Central memory CD4-positive, alpha-beta T cell (primary cell): ENCODE measurements at places on chromosomes 6 and 20.

DNA sequence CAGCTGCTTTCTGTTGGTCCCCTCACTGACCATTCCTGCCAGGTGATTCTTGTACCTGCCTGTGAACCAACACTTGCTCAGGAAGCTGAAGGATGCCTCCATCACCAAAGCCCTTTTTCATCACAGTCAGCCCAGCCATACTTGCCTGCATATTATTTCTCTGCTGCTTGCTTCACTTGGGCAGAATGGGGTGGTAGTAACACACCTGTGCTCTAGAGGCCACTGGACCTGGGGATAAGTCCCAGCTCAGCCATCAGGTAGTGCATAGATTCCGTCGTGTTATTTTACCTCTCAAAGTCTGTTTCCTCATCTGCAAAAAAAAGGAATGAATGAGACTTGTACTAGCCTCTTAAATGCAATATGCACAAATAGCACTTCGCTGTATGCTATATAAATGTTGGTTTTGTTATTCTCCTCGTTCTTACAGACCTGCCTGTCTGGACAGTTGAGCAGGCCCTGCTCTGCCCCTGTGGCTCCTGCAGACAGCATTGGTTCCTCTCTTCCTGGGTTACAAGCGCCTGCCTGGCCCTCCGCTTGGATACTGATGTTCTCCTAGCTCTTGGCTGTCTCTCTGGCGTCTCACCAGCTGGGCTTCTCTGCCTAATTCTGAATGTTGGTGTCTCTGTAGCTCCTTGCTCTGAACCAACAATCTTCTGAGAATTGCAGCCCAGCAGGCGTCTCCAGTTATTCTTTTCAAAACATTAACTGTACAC is 151.8 kb downstream of the UNC5CL start:
- no peak for DNase-seq

GRCh38 chr20:21219686-21220085 is 83.4 kb upstream of the XRN2 start:
- no peak for DNase-seq

- DNase-seq: no peak
These were observed 171.6 kb downstream of the TMEM200A start for GRCh38 chr6:130537447-130537846.

DNA sequence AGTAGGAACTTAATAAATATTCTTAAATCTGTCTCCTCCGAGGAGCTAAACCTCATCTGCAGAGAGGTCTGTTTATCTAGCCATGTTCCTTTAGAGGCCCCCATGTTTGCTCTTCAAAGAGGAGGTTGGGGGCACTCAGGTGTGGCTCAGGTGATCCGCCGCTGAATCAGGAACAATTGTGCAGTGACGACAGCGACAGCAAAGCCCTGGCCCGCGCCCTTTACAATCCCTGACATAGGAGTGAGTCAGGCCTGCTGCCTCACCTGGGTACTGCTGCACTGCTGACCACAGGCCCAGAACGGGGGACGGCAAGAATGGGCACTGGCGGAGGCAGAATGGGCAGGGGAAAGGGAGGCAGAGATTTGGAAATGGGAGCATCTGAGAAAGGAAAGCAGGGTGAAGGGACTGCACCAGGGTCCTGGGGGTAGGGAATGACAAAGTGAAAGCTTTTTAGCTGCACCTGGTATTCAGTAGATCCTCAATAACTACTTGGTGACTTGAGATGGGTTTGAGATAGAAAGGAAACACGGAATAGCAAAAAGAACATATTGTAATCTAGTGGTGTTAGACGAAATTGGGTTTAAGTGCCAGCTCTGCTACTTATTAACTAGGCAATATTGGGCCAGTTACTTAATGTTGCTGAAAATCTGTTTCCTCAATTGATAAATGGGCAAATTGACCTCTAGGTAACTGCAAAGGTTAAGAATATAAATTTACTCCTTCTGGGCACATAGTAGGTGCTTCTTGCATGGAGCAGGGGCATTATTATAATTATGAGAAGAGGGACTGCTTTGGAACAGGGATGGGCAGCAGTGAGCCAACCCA is 5.4 kb upstream of the IER3 start:
- DNase-seq: no peak

- DNase-seq: no peak
These were observed 127.5 kb downstream of the PKHD1 start for GRCh38 chr6:51959744-51960383.

DNA sequence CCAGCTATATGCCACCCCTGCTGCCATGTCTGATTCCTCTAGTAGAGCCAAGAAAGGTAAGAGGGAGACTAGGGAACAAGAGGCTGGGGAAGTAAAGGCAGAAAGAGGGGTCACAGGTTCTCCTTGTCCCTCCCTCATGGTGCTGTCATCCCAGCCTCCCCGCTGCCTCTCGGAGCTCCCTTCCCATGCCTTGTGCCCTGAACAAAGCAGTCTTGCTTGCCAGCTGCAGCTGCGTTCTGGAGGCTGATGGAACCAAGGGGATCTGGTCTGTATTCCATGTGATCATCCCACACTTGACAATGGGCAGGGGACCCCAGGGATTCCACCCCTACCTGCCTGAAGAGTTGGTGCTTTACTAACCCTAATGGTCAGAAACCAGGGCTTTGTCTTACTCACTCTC is 61.4 kb downstream of the DAAM2 start:
- DNase-seq: no peak

- no peak for DNase-seq
These were observed 40.9 kb downstream of the LGSN start for GRCh38 chr6:63278916-63279315.

DNA sequence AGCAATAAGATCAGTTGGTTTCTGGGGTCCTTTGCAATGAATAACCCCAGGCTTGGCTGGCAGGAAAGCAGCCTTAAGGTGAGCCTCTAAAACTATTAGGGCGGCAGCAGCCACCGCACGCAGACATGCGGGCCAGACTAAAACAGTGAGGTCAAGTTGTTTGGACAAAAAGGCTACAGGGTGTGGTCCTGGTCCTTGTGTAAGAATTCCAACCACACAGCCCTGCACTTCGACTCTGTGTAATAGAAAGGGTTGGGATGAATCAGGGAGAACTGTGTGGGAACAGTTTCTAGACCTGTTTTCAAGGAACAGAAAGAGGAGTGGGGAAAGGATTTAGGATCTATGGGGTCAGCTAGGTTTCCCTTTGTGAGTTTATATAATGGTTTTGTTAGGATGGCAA is 237.6 kb downstream of the SMOC2 start:
- no peak for DNase-seq

DNA sequence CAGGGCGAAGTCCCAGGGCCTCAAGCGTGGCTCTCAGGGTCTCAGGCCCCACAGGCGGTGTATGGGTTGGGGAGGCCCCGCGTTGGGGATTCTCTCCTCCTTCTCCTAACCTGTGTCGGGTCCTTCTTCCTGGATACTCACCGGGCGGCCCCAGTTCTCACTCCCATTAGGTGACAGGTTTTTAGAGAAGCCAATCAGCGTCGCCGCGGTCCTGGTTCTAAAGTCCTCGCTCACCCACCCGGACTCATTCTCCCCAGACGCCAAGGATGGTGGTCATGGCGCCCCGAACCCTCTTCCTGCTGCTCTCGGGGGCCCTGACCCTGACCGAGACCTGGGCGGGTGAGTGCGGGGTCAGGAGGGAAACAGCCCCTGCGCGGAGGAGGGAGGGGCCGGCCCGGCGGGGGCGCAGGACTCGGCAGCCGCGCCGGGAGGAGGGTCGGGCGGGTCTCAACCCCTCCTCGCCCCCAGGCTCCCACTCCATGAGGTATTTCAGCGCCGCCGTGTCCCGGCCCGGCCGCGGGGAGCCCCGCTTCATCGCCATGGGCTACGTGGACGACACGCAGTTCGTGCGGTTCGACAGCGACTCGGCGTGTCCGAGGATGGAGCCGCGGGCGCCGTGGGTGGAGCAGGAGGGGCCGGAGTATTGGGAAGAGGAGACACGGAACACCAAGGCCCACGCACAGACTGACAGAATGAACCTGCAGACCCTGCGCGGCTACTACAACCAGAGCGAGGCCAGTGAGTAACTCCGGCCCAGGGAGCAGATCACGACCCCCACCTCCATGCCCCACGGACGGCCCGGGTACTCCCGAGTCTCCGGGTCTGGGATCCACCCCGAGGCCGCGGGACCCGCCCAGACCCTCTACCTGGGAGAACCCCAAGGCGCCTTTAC is at the start of gene HLA-G:
Gene HLA-G (plus strand): TSS at position 247 of the 892 bp plus-strand sequence. CDS start 20 bp downstream, at position 267.
- DNase-seq: no peak

DNA sequence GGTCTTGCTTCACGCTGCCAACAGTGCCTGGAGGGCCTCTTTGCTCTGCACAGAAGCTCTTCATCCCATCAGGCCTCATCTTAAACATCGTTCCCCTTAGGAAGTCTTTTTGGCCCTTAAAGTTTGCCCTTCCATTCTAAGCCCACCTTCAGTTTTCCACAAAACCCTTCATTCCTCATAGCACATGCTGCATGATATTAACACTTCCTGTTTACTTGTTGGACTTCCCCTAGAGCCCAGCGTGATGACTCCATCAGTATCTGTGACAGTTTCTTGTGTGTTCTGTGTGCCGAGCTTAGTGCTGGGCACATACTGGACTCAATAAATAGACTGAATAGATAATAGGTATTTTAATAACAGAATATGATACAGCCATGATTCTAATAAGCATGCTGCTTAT is 2.2 kb downstream of the NT5DC1 start:
- DNase-seq: no peak

DNA sequence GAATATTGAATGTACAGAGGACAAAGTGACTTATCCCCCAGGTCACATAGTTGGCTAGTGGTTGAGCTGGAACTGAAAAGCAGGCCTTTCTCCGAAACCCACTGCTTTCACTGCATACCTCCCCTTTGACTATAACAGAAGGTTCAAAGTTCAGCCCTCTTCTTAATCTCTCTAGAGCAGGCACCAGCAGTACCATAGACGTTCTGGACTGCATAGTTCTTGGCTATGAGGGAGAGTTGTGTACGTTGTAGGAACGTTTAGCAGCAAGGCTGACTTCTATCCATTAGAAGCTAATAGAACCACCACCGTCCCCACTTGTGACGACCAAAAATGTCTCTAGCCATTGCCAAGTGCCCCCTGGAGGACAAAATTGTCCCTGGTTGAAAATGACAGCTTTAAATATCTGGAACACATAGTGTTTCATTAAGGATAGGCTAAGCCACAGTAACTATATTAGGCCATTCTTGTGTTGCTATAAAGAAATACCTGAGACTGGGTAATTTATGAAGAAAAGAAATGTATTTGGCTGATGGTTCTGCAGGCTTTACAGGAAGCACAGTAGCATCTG is 123.8 kb upstream of the MTHFD1L start:
- DNase-seq: no peak

- no peak for DNase-seq
These were observed 836.0 kb downstream of the MAFB start for GRCh38 chr20:39853050-39853449.

DNA sequence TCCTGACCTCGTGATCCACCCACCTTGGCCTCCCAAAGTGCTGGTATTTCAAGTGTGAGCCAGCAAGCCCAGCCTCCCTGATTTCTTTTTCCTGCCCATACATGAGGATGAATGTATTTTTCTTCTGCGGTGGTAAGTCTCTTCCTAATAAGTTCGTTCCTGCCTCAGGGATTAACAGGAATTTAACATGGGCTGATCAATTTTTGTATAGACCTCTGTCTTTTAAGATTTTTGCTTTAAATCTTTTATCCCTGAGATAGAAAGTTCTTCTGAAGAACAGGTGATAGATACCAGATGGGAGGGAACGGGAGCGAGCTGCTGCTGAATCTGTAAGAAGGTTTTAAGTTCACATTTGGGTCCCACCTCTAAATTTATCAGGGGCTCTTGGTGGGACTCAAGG is 7.0 kb upstream of the ZNFX1 start:
- no peak for DNase-seq

GRCh38 chr6:149032599-149033405 is 284.7 kb upstream of the TAB2 start:
- DNase-seq: no peak

- DNase-seq: no peak
These were observed 28.8 kb downstream of the CST1 start for GRCh38 chr20:23721962-23722361.

DNA sequence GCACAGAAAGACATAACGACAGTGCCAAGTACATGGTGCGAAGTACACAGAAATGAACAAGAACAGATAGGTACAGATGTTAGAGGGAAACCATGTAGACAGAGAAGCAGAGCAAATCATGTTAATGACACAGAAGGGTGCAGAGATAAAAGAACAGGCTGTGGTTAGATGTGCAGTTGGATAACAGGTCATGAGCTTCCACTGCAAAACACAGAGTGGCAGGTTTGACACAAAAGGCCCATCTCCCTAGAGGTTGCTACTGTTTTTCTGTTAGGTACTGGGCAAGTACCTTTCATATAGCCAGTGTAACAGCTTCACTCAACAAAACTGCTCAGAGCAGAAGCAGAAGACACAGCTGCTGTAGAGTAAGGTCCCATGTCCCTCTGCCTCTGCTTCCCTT is 84.6 kb downstream of the AK9 start:
- DNase-seq: peak; percentile 5

- DNase-seq: peak; percentile 34
These were observed 38.9 kb upstream of the PMEPA1 start for GRCh38 chr20:57748601-57749130.

- no peak for DNase-seq
These were observed 301.2 kb downstream of the TBC1D32 start for GRCh38 chr6:121033091-121033490.

GRCh38 chr6:142773324-142773723 is 171.7 kb downstream of the HIVEP2 start:
- no peak for DNase-seq

- DNase-seq: no peak
These were observed 3.8 kb downstream of the SLC2A4RG start for GRCh38 chr20:63743210-63743970.

DNA sequence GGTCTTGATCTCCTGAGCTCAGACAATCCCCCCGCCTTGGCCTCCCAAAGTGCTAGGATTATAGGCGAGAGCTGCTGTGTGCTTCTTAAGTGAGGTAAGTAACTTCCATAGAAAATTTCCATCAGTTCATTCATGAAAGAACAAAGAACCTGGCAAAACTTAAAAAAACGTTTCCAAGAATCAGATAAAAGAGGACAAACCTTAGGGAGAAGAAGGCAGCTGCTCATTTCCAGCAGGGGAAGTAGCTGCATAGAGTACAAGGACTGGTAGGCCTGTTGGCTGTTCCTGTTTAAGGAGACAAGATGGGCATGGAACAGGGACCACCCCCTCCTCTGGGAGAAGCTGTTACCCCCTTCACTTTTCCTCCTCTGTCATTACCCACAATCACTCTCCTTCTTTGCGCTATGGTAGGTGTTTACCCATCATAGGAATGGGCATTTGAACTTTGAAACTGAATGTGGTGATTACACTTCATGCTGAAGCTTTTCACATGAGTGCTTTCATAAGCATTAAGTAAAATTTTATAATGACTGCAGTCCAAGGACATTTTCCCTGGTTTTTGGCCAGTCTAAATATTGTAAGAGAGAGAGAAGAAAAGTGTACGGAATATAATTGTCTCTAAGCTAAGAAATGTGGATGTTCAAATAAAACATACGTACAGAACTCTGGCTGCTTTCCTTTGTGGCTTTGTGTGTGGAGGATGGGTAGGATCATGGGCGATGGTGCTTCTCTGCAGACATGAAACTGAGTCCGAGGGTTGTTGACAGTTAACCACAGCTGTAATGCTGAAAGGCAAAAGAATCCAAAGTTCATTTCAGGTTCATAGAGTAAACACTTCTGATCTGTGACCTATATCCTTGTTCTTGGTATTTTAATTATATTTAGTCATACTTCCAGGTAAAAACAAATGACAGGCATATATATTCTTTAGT is 56.4 kb downstream of the CCN2 start:
- no peak for DNase-seq
